ENCODE measurements at places on chromosomes 1 and 21.

- no peaks in the 10 kb centered on the region for H3K4me1 ChIP-seq
- DNase-seq: no peak
- H3K27ac ChIP-seq: no peak overlapping the region
- H3K27me3 ChIP-seq: no peaks in the 10 kb centered on the region
- H3K4me3 ChIP-seq: no peak overlapping the region
- H3K36me3 ChIP-seq: no peaks in the 10 kb centered on the region
Observed at GRCh38 chr1:119266386-119266785, 102.2 kb upstream of the HAO2 start.

- no peaks in the 10 kb centered on the region for H3K36me3 ChIP-seq
- no peaks in the 10 kb centered on the region for H3K27me3 ChIP-seq
- DNase-seq: peak; percentile 47
- H3K27ac ChIP-seq: no peak overlapping the region
- H3K4me1 ChIP-seq: peaks cover 39% of the 10 kb centered on the region
Observed at GRCh38 chr1:108560189-108560873, 431 bp downstream of the EEIG2 start.

GRCh38 chr1:86100401-86100800 is 56.2 kb downstream of the COL24A1 start:
- H3K4me1 ChIP-seq: no peaks in the 10 kb centered on the region
- no peaks in the 10 kb centered on the region for H3K27me3 ChIP-seq
- H3K36me3 ChIP-seq: no peaks in the 10 kb centered on the region
- no peak for DNase-seq

DNA sequence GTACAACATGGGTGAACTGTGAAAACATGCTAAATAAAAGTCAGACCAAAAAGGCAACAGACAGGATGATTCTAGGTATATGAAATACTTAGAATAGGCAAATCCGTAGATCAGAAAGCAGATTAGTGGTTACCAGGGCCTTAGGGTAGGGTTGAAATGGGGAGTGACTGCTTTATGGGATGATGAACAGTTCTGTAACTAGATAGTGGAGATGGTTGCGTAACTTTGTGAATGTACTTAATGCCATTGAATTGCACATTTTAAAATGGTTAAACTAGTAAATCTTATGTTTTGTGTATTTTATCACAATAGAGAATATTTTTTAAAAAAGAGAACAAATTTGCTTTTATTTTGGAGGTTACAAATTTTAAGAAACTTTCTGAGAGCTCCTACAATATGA is 17.4 kb downstream of the ZNF326 start:
- no peaks in the 10 kb centered on the region for H3K27me3 ChIP-seq
- H3K36me3 ChIP-seq: peaks cover 79% of the 10 kb centered on the region
- no peak overlapping the region for H3K4me3 ChIP-seq
- no peaks in the 10 kb centered on the region for H3K4me1 ChIP-seq
- no peak overlapping the region for H3K27ac ChIP-seq
- DNase-seq: no peak

DNA sequence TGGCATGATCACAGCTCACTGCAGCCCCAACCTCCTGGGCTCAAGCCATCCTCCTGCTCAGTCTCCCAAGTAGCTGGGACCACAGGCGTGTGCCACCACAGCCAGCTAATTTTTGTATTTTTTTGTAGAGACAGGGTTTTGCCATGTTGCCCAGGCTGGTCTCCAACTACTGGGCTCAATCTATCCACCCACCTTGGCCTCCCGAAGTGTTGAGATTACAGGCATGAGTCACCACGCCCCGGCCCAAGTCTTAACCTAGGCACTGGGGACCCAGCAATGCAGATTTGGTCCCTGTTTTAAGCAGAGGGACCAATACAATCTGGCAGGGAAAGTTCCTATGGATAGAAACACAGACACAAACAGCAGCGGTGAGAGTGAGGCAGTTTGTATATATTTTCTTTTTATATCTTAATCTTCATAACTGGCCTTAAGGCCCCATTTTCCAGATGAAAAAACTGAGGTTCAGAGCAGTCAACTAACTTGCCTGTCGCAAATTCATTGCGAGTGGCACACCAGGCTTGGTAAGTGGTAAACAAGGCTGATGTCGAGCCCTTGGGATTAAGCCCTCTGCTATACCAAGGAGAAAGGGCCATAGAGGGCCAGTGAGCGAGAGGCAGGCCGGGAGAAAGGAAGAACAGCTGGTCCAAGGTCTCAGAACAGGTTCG is 77.8 kb upstream of the TINAGL1 start:
- no peaks in the 10 kb centered on the region for H3K36me3 ChIP-seq
- DNase-seq: no peak
- H3K27me3 ChIP-seq: no peaks in the 10 kb centered on the region
- H3K4me3 ChIP-seq: no peak overlapping the region
- peaks cover 8% of the 10 kb centered on the region for H3K4me1 ChIP-seq

- peaks cover 74% of the 10 kb centered on the region for H3K4me1 ChIP-seq
- H3K27ac ChIP-seq: peak overlapping the region; percentile 100
- H3K27me3 ChIP-seq: no peaks in the 10 kb centered on the region
- H3K36me3 ChIP-seq: no peaks in the 10 kb centered on the region
Observed at GRCh38 chr1:40797668-40798010, 14.1 kb downstream of the KCNQ4 start.

DNA sequence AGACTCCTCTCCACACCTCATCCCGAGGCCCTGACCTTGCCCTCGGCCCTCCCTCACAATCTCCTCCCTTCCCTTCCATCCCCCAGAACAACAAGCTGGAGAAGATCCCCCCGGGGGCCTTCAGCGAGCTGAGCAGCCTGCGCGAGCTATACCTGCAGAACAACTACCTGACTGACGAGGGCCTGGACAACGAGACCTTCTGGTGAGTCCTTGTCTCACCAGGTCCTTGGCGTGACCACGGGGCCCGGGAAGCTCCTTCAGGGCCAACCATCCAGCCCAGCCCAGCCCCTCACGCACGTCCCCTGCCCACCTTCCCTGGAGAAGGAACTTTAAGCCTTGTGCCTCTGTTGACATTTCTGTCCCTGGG is 15.6 kb downstream of the PODN start:
- H3K27ac ChIP-seq: no peak overlapping the region
- H3K36me3 ChIP-seq: no peaks in the 10 kb centered on the region
- no peaks in the 10 kb centered on the region for H3K27me3 ChIP-seq
- H3K4me3 ChIP-seq: no peak overlapping the region
- H3K4me1 ChIP-seq: no peaks in the 10 kb centered on the region

GRCh38 chr1:213162338-213162737 is 111.3 kb downstream of the RPS6KC1 start:
- no peak overlapping the region for H3K4me3 ChIP-seq
- DNase-seq: no peak
- H3K27ac ChIP-seq: no peak overlapping the region

- no peaks in the 10 kb centered on the region for H3K4me1 ChIP-seq
- no peaks in the 10 kb centered on the region for H3K36me3 ChIP-seq
- no peak overlapping the region for H3K27ac ChIP-seq
Observed at GRCh38 chr1:233620065-233620464, 6.2 kb downstream of the KCNK1 start.

DNA sequence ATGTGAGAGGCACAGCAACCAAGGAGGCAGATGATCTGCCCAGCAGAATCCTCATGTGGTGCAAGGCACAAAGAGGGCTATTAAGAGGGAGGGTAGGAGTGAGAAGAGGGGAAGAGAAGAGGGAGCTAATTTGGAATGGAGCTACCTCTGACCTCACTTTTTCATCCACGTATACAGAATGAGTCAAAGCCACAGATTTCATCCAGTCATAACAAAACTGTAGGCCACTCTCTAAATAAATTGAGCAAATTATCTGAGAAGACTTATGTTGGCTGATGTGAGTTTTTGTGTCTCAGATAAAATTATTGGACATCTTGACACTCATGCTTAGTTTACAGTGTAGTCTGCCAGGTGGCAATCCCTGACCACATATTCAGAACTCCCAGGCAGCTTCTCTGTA is 325.6 kb downstream of the TTLL7 start:
- no peak overlapping the region for H3K27ac ChIP-seq
- DNase-seq: no peak
- H3K4me3 ChIP-seq: no peak overlapping the region
- H3K36me3 ChIP-seq: no peaks in the 10 kb centered on the region
- no peaks in the 10 kb centered on the region for H3K27me3 ChIP-seq
- no peaks in the 10 kb centered on the region for H3K4me1 ChIP-seq

- H3K27ac ChIP-seq: no peak overlapping the region
- no peaks in the 10 kb centered on the region for H3K36me3 ChIP-seq
- no peaks in the 10 kb centered on the region for H3K27me3 ChIP-seq
- H3K4me1 ChIP-seq: peaks cover 49% of the 10 kb centered on the region
Observed at GRCh38 chr1:66283622-66284041, 250.3 kb upstream of the SGIP1 start.

DNA sequence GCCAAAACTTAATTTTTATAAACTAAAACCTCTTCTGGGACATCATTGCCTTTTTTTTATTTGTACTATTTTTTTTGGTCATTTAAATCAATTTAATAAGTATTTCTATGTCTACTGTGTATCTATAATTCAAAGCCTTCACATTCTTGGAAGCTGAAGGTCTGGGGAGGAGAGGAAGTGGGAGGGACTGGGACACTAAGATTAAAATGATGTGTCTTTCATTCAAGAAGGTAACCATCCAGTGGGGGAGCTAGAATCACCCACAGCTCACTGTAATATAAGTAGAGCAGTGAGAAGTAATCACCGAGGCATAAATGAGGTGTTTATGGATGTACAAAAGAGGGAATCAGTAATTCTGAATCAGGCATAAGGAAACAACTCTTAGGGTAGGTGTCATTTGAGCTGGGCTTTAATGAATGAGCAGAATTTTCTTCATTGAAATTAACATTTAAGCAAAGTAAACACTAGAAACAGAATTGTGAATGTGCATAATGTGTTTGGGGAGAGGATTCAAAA is 52.8 kb downstream of the PTGER3 start:
- no peak for DNase-seq
- H3K4me1 ChIP-seq: peaks cover 17% of the 10 kb centered on the region
- H3K4me3 ChIP-seq: no peak overlapping the region
- no peaks in the 10 kb centered on the region for H3K27me3 ChIP-seq
- no peak overlapping the region for H3K27ac ChIP-seq

GRCh38 chr1:181091309-181092040 is 3.0 kb downstream of the IER5 start:
- H3K27ac ChIP-seq: no peak overlapping the region
- H3K27me3 ChIP-seq: no peaks in the 10 kb centered on the region
- DNase-seq: peak; percentile 40
- no peaks in the 10 kb centered on the region for H3K36me3 ChIP-seq
- H3K4me3 ChIP-seq: no peak overlapping the region

GRCh38 chr1:152252157-152252556 is 28.2 kb upstream of the HRNR start:
- H3K27me3 ChIP-seq: no peaks in the 10 kb centered on the region
- no peaks in the 10 kb centered on the region for H3K36me3 ChIP-seq

DNA sequence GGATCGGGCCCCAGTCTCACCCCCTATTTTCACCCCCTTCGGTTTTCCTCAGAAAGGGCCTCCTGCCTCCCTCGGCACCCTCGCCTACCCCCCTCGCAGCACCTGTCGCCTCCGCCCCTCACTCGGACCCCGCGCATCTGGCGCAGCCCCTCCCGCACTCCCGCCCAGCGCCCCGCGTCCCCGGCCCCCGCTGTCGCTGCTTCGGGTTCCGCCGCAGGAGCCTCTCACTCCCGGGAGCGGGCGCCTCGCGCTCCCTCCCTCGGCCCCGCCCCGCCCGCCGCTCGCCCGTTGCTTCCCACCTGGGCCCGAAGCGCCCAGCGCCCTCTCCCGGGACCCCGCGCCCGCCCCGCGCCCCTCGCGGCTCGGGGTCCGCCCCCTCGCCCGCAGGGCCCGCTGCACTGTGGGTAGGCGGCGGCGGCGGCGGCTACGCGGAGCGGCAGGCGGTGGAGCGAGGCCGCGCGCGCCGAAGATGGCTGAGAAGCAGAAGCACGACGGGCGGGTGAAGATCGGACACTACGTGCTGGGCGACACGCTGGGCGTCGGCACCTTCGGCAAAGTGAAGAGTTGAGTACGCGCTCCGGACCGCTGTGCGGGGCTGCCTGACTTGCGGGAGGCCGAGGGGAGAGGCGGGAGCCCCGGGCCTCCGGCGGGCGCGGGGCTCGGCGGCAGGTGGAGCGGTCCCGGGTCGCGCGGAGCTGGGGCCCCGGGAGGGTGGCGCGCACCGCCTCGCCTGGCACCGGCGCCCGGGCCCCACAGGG is at the start of gene PRKAA2:
TSS of gene PRKAA2 (plus strand) at position 396 of the 758 bp plus-strand sequence. CDS start at position 470, 74 bp downstream.
- H3K27ac ChIP-seq: no peak within 1 kb of the TSS
- no peaks in the 10 kb centered on the region for H3K4me1 ChIP-seq
- H3K36me3 ChIP-seq: no peaks in the 10 kb centered on the region

GRCh38 chr1:177586429-177586828 is 383.4 kb downstream of the SEC16B start:
- no peak overlapping the region for H3K4me3 ChIP-seq
- DNase-seq: no peak
- H3K27me3 ChIP-seq: no peaks in the 10 kb centered on the region
- no peak overlapping the region for H3K27ac ChIP-seq
- H3K36me3 ChIP-seq: no peaks in the 10 kb centered on the region

- DNase-seq: no peak
- H3K27ac ChIP-seq: no peak overlapping the region
- H3K4me3 ChIP-seq: no peak overlapping the region
Observed at GRCh38 chr1:85334962-85335361, 58.5 kb upstream of the BCL10 start.

All from Karpas-422 (cell line).